Aorta (tissue), 5 donors: ENCODE measurements at places on chromosomes 2 and 18. TPM values are rescaled to one million over a fixed set of nuclear protein-coding genes. Genes with fewer than 3 reads are reported as not detected.

DNA sequence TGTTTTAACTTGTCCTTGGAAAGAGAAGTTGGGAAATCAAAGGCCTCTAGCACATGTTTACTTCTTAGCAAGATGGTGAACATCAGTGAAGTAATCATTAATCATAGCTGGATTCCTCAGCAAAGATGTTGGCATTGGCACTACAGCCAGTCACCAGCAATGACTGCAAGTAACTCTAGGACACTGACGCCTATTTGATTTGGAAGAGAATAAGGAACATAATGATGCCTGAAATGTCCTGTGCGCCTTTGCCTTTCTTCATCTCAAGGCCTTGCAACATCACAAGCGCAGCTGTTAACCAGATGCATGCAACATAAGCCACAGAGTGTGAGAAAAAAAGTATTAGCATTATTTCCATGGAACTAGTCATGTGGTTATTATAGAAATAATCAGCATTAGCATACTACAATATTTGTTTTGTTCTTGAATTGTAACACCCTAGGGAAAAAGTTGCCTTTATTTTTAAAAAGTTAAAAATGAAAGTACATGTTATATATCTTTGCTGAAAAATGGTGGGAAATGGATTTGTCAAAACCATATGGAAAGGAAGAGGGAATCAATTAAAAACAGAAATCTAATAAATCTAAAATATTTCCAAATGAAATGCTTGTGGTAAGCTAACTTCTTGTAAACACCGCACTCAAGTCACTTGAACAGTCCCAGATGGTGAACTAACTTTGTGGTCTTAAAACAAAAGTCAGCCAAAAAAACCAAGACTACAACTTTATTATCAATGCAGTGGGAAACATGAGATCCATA is 55.6 kb downstream of the THADA start:
- H3K36me3 ChIP-seq: no peaks in the 10 kb centered on the region
- H3K27ac ChIP-seq: no peak overlapping the region
- no peaks in the 10 kb centered on the region for H3K27me3 ChIP-seq
- no peak overlapping the region for H3K4me3 ChIP-seq
- peak; percentile 78 for DNase-seq

IWS1 gene
- total RNA-seq: 40.2 TPM

- H3K4me3 ChIP-seq: no peak overlapping the region
- no peaks in the 10 kb centered on the region for H3K4me1 ChIP-seq
- H3K27ac ChIP-seq: no peak overlapping the region
- H3K27me3 ChIP-seq: no peaks in the 10 kb centered on the region
Measured at GRCh38 chr18:37251679-37252078, 313.9 kb downstream of the CELF4 start.

DNA sequence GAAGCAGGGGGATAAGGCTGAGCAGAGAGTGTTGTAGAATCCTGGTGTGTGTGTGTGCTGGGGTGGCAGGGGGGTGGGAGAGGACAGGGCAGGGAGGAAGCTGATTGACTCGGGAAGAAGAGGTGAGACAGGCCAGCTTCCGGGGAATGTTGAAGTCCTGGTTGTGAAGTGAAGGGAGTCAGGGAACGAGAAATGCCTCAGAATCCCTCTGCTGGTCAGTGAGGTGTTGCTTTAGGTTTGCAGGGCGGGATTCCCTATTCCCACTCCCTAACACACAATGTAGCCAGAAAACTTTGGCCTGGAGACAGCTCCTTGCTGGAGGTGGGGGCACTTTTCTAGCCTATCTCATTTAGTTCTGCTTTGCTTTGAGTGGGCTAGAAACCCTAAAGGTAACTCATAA is 265.1 kb downstream of the HAUS1 start:
- H3K4me1 ChIP-seq: no peaks in the 10 kb centered on the region
- no peak overlapping the region for H3K4me3 ChIP-seq
- H3K27me3 ChIP-seq: no peaks in the 10 kb centered on the region
- H3K36me3 ChIP-seq: no peaks in the 10 kb centered on the region
- DNase-seq: no peak
- no peak overlapping the region for H3K27ac ChIP-seq

DNA sequence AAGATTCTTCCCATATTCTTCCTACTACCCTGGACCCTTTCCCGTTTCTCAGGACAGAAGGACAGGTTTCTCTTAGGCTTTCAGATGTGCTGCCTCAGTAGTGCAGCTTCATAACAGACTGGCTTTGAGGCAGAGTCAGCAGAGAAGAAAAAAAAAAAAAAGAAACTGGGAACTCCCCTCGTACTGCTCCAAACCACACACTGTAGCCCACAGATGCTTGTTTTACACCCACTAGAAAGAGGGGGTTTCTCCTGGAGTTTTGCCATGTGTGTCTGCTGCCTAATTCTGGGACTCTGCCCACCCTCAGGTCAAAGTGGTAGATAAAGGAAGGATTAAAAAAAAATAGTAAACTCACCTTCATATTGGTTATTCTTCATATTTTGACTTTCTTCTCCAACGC is 95.9 kb downstream of the NCOA1 start:
- H3K4me3 ChIP-seq: no peak overlapping the region
- no peaks in the 10 kb centered on the region for H3K4me1 ChIP-seq
- H3K27ac ChIP-seq: no peak overlapping the region
- H3K36me3 ChIP-seq: peaks cover 2% of the 10 kb centered on the region
- H3K27me3 ChIP-seq: no peaks in the 10 kb centered on the region

DNA sequence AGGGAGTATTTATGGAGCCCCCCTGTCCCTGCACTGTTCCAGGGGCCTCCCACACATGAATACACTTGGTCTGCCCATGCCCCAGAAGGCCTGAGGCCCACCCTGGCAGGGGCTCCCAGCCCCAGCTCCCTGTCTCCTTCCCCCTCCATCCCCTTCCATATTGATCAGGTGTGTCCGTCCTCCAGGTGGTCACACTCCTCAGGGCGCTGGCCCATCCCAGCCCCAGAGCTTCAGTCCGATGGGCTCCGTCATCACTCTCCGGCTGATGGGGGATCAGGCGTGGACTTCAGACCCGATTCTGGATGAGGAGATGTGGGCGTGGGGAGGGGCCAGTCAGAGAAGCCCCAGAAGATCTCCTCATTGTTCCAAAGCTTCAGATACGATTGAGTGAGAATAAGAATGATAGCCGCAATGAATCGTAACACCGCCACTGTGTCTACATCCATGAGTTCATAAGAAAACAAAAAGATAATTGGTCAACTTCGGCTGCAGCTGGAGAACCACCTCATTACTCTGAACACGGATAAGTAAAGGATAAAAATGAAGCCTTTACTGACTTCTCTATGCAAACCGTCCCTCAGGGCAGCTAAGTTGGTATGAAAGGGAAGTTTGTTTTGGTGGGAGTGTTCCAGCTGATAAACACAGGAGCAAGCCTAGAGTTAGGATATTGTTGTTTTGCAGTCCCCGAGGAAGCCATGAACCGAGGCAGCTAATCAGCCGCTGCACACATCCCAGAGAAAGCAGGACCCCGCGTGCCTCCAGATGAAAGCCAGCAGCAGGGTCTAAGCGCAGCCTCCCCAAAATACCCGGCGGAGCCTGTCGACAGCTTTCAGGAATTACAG is 279.5 kb downstream of the NDUFA10 start:
- no peak overlapping the region for H3K27ac ChIP-seq
- H3K36me3 ChIP-seq: no peaks in the 10 kb centered on the region
- DNase-seq: no peak
- H3K4me3 ChIP-seq: no peak overlapping the region

GRCh38 chr2:241958818-241959545 is 89.5 kb downstream of the RTP5 start:
- no peak overlapping the region for H3K27ac ChIP-seq
- peaks cover 1% of the 10 kb centered on the region for H3K27me3 ChIP-seq
- DNase-seq: no peak
- H3K4me1 ChIP-seq: no peaks in the 10 kb centered on the region

ADAM23 gene
- 4.2 TPM for total RNA-seq

HOXD3 gene
- total RNA-seq: 9.8 TPM

TUBA3E gene
- total RNA-seq: not detected

ZNF396 gene
- total RNA-seq: 4.4 TPM

DNA sequence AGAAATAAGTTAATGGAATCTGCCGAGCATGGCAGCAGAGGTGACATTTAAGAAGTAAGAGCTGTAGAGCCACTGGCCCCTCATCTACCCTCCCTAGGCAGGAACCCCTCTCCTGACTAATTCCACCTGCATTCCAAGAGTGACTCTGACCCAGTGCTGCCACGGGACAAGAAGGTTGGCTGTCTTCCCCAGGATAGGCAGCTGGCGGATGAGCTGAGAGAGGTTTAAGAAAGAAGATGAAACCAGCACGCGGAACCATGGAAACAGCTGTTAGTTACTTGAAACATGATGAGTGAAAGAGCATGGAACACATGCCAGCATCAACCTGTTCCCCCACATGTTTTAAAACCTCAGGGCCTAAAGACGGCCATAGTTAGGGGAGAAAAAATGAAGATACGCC is 74.1 kb downstream of the RND3 start:
- H3K27ac ChIP-seq: no peak overlapping the region
- H3K27me3 ChIP-seq: no peaks in the 10 kb centered on the region
- H3K4me3 ChIP-seq: no peak overlapping the region
- no peaks in the 10 kb centered on the region for H3K36me3 ChIP-seq
- no peaks in the 10 kb centered on the region for H3K4me1 ChIP-seq
- no peak for DNase-seq

OBSL1 gene
- 65.3 TPM for total RNA-seq

DNA sequence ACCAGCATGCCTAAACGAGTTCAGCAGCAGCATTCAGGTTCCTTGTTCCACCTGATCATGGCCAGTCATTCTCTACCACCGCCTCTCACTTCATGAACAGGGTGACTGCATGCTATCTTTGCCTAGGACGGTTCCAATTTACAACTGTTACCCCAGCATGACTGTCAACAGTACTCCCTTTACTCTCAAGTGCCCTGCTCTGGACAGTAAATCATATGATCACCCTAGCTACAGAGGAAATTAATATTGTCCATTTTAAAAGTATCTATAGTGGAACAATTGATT is 25.7 kb downstream of the MGAT4A start:
- peaks cover 15% of the 10 kb centered on the region for H3K4me1 ChIP-seq
- DNase-seq: no peak
- no peaks in the 10 kb centered on the region for H3K36me3 ChIP-seq
- H3K4me3 ChIP-seq: no peak overlapping the region
- no peaks in the 10 kb centered on the region for H3K27me3 ChIP-seq
- H3K27ac ChIP-seq: no peak overlapping the region

- no peak overlapping the region for H3K4me3 ChIP-seq
- no peak for DNase-seq
- peaks cover 1% of the 10 kb centered on the region for H3K36me3 ChIP-seq
- peaks cover 3% of the 10 kb centered on the region for H3K4me1 ChIP-seq
Measured at GRCh38 chr2:190444976-190445375, 36.8 kb downstream of the MFSD6 start.

- DNase-seq: no peak
- no peak overlapping the region for H3K27ac ChIP-seq
- H3K4me3 ChIP-seq: no peak overlapping the region
- H3K4me1 ChIP-seq: no peaks in the 10 kb centered on the region
- no peaks in the 10 kb centered on the region for H3K36me3 ChIP-seq
- no peaks in the 10 kb centered on the region for H3K27me3 ChIP-seq
Measured at GRCh38 chr2:228802181-228803071, 468.7 kb downstream of the PID1 start.

COL4A3 gene
- 11.4 TPM for total RNA-seq

ALK gene
- 0.13 TPM for total RNA-seq

DNA sequence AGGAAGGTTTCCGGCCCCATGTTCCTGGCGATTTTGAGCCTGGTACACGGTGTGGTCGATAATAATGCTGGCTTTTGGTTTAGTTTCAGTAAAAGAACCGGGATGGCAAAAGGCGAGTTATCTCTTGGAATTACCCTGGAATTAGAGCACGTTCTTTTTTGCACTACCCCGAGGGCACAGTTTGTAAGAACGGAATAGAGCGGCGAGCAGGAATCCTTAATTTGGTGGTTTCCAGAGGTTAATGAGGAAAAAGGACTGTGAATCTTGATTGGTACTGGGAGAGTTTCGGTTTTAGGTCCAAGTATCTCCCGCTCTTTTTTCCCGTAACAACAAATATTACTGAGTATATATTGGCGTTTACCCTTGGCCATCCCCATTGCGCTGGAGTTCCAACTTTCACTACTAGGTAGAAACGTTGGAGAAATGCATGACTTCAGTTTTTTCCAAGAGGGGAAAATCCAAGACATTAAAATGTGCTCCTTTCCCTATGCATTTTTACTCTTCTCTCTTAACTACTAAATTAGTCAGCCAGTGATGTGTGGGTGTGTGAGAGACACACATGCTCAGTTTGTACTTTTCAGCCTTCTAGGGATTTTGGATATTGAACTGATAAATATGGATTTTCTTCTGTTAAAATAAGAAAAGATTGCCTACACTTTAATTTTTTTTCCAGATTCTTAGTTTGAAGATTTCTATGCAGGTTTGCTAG is 160.8 kb downstream of the AGPS start:
- H3K4me1 ChIP-seq: no peaks in the 10 kb centered on the region
- no peaks in the 10 kb centered on the region for H3K36me3 ChIP-seq
- H3K27me3 ChIP-seq: no peaks in the 10 kb centered on the region

NR4A2 gene
- 10.4 TPM for total RNA-seq

AFF3 gene
- 10.6 TPM for total RNA-seq

- H3K27me3 ChIP-seq: no peaks in the 10 kb centered on the region
- DNase-seq: no peak
Measured at GRCh38 chr18:13245481-13246000, 27.0 kb downstream of the LDLRAD4 start.

GRCh38 chr2:239203443-239204135 is 197.2 kb downstream of the HDAC4 start:
- H3K36me3 ChIP-seq: no peaks in the 10 kb centered on the region
- H3K27me3 ChIP-seq: no peaks in the 10 kb centered on the region

GKN1 gene
- total RNA-seq: not detected

GRCh38 chr2:20446917-20447436 is at the start of gene RHOB:
Gene RHOB (plus strand): TSS chr2:20447074. CDS start chr2:20447466, 392 bp downstream.
- peak within 1 kb of the TSS; percentile 73 for H3K4me3 ChIP-seq
- H3K27ac ChIP-seq: peak within 1 kb of the TSS; percentile 85
- DNase-seq: peak; percentile 98
- H3K27me3 ChIP-seq: no peaks in the 10 kb centered on the region
- H3K36me3 ChIP-seq: no peaks in the 10 kb centered on the region

DNA sequence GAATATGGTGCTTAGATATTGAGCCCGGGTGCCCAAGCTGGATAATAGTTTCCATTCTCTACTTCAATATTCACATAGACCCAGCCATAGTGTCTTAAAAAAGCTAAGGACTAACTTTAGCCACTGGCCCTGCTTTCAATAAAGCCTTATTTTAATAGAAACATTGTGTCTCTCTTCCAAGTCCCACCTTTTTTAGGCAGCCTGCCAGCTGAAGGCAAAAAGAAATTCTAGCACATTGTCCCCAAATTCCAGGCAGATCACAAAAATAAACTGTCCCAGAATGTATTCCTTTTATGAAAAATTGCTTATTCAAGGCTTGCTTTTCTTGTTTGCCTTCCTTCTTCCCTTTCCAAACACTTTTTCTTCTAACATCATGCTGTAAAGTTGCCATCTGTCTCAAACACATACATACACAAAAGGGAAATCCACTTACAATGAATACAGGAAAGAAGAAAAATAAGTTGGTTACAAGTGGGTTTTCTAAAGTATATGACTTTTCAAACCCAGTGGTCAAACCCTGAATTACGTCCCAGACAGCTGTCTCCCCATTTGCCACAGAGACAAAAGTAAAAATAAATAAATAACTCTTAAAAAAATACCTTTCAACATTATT is 778.5 kb downstream of the BCL11A start:
- no peaks in the 10 kb centered on the region for H3K4me1 ChIP-seq
- H3K27ac ChIP-seq: no peak overlapping the region
- DNase-seq: no peak
- H3K36me3 ChIP-seq: no peaks in the 10 kb centered on the region

- H3K27me3 ChIP-seq: no peaks in the 10 kb centered on the region
- no peaks in the 10 kb centered on the region for H3K36me3 ChIP-seq
- H3K27ac ChIP-seq: no peak overlapping the region
- H3K4me1 ChIP-seq: no peaks in the 10 kb centered on the region
- DNase-seq: no peak
Measured at GRCh38 chr2:126770466-126770865, 114.5 kb downstream of the GYPC start.
